Nasal cavity respiratory epithelium epithelial cell of viscerocranial mucosa (primary cell): ENCODE measurements at places on chromosomes 2 and 18. TPM values are rescaled to one million over a fixed set of nuclear protein-coding genes. Genes with fewer than 3 reads are reported as not detected.

The CROCC2 gene
- not detected in 2 replicates for total RNA-seq

The NFATC1 gene
- 1.0 and 3.7 TPM in 2 replicates for total RNA-seq

The REG1B gene
- not detected in 2 replicates for total RNA-seq

The SLC8A1 gene
- total RNA-seq = 4.4 and 7.2 TPM in 2 replicates

The ZCCHC2 gene
- total RNA-seq = 10.3 and 23.6 TPM in 2 replicates

The PLB1 gene
- total RNA-seq = 0.34 and 1.6 TPM in 2 replicates

The TWIST2 gene
- total RNA-seq = 1.1 and 4.8 TPM in 2 replicates

The CLHC1 gene
- 9.6 and 20.1 TPM in 2 replicates for total RNA-seq

The SAG gene
- not detected in 2 replicates for total RNA-seq

The TBR1 gene
- total RNA-seq = under 0.01 TPM in 1 of 2 replicates, not detected in the other

The MYOM1 gene
- 0.68 and 0.85 TPM in 2 replicates for total RNA-seq

The TLX2 gene
- total RNA-seq = not detected in 2 replicates

The FOXI3 gene
- 0.34 TPM in 1 of 2 replicates, not detected in the other for total RNA-seq

The SPP2 gene
- not detected in 2 replicates for total RNA-seq

The TEKT4 gene
- not detected in 2 replicates for total RNA-seq

The CYS1 gene
- total RNA-seq = under 0.01 and 0.43 TPM in 2 replicates

The EN1 gene
- total RNA-seq = not detected in 2 replicates

The RUFY4 gene
- total RNA-seq = not detected in 2 replicates

The CNOT11 gene
- 20.2 and 22.1 TPM in 2 replicates for total RNA-seq

The UGT1A5 gene
- 2.3 TPM in 1 of 2 replicates, not detected in the other for total RNA-seq

The ABCG8 gene
- total RNA-seq = not detected in 2 replicates

The TMEM178A gene
- total RNA-seq = 0.28 and 0.34 TPM in 2 replicates

The EDAR gene
- 0.14 and 0.34 TPM in 2 replicates for total RNA-seq

The SLC16A14 gene
- 5.5 and 7.0 TPM in 2 replicates for total RNA-seq

The DYSF gene
- total RNA-seq = 0.68 and 16.2 TPM in 2 replicates

The DQX1 gene
- 1.0 and 3.9 TPM in 2 replicates for total RNA-seq

The LIMS4 gene
- 1.1 TPM in 1 of 2 replicates, not detected in the other for total RNA-seq

The PLA2R1 gene
- 2.7 and 10.0 TPM in 2 replicates for total RNA-seq

The DIPK1C gene
- total RNA-seq = not detected in 2 replicates

The SERPINB11 gene
- under 0.01 and 0.93 TPM in 2 replicates for total RNA-seq

The RAD51AP2 gene
- 0.34 and 0.57 TPM in 2 replicates for total RNA-seq

The SLC9A4 gene
- 0.07 TPM in 1 of 2 replicates, not detected in the other for total RNA-seq

The DSC2 gene
- total RNA-seq = 119 and 226 TPM in 2 replicates

The HTR2B gene
- total RNA-seq = not detected in 2 replicates

The HOXD12 gene
- total RNA-seq = not detected in 2 replicates

The MROH2A gene
- not detected in 2 replicates for total RNA-seq

The CKAP2L gene
- 0.07 and 0.34 TPM in 2 replicates for total RNA-seq
